ENCODE measurements at places on chromosomes 2 and 18. TPM values are rescaled to one million over a fixed set of nuclear protein-coding genes. Genes with fewer than 3 reads are reported as not detected.

DNA sequence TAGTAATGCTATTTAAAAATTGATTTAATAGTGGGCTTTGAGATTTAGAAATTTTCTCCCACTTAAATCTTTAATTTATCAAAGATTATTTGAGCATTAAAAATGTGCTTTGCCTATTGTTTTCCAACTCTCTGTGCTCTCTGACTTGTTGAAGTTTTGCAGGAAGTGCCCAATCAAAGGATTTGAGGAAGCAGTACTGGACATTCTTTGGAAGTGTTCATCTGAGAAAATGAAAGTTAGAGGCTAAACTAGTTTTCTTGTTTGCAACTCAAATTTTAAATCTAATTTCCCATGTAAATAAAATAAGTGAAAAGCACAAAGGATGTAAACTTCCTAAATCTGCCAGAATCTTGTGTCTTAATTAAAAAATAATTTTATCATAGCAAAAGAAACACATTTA is 89.1 kb downstream of the CAMKMT start:
- peak; percentile 25 for DNase-seq

DNA sequence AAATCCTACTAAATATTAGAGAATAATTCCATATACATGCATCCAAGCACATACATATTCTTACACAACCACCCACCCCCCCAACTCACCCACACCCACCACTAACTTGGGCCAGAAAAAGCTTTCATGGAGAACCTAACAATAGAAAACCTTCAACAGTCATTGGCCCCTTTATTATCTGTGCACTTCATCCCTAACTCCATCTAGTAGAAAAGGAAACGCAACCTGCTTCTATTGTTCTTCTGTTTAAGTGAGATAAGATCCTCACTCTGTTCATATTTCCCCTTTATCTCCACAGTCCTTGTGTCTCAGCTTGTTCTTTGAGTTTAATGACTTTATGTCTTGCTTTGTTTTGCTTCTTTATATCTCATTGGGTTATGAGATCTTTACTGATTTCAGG is 1740.2 kb upstream of the CELF4 start:
- DNase-seq = no peak

DNA sequence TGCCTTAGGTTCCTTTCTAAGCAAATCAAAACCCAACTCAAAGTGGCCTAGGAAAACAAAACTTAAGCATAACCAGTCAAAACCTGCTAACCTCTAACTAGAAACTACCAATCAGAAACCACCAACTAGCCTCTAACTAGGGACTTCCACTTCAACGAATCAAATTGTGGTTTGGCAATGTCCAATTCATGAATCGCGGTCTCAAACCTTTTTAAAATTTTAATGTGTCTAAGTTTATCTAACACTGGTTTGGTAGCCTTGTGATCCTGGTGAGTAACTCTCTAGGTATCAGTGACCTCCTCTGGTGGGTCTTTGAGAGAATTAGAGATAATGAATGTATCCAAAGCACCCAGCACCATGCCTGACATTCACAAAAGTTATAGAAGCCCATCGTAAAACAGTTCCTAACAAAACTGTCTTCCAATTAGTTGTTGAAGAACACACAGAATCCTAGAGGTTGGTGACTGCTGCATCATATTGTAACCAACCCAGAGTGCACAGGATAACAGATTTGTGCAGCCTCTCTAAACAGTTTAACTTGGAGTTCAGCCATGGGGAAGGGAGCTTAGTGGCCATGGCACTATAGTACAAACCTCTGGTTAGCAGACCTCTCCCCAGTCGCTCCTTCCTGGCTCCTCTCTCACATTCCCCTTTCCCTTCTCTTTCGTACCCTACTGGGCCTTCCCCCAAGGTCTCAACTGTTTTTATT is 45.2 kb upstream of the B3GNT2 start:
- peak; percentile 25 for DNase-seq

DNA sequence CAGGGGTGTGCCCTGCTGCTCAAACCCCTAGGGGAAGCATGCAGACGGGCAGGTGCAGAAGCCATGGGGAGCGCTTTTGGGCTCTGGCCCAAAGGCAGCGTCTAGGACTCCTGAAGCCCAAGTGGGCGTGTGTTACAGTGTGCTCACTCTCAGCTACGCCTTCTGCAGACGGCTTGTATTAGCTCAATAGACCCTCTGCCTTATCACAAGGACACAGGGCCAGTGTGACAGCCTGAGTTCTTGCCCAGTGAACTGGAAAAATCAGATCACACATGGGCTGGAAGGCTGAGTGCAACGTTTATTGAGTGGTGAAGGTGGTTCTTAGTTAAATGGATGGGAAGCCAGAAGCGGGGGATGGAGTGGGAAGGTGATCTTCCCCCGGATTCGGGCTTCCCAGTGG is 210.9 kb downstream of the CDH20 start:
- no peak for DNase-seq

DNA sequence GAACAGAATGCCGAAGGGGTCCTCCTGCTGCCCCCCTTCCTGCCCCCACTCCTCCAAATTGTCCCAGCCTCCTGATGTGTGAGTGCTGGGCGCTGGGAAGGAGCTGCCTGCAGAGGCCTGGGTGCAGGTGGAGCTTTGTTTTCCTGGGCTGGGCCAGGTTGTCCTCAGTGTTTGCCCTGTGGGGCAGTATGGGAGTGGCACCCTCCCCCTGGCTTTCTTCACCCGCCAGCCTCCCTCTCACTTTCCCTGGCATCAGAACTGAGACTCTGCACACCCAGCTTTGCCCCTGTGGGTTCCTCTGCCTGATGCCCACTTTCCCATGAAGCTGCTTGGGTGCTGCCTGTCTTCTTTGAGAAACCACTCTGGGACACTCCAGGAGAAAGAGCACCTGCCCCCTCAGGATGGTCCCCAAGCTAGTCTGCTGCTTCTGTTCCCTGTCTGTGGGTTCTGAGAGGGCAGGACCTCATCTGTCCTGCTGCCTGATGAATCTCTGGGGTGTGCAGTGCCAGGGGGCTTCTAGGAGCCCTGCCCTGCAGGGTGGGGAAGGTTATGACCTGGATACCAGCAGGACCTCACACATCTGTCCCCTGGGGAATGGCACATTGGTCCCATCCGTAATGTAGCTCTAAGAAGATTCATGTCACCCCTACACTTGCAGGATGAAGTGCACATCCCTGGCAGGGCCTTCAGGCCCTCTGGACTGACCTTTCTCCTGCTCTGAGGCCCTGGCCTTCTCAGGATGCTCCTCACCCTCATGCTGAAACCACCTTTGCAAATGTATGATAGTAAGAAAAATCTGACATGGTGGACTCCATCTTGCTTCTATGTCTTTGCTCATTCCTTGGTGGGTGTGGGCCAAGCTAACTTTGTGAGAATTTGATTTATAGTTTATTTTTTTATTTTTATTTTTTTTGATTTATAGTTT is 146.8 kb upstream of the HS6ST1 start:
- DNase-seq = no peak

DNA sequence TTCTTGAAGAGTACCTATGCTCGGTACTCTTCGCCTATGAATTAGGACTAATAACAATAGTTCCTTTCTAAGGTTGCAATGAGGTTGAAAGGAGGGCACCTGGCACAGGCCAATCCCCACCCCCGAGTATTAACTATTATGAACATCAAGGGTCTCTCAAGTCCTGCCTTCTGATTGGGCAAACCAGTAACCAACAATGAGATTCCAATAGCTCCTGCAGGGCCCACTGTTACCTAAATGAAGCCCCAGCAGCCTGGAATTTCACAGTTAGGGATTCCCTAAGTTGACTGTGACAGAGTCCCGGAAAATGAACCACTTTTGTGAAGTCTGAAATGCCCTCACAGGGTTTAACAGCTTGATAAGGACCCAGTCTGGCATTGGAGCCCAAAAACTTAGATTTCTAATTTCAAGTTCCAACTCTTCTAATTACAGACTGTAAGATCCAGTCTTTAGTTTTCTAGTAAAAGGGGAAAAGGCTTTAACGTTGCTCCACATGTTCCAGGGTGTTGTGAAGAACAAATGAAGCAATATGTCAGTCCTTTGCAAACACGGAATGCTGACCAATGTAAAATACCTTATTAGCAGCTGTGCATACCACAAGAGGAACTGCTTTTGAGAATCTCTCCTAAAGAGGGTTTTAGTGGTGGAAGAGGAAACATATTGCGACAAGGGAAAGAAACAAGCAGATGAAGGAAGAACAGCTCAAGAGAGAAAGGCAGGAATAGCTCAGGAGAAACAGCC is 277.7 kb upstream of the MAP2 start:
- DNase-seq = no peak

DNA sequence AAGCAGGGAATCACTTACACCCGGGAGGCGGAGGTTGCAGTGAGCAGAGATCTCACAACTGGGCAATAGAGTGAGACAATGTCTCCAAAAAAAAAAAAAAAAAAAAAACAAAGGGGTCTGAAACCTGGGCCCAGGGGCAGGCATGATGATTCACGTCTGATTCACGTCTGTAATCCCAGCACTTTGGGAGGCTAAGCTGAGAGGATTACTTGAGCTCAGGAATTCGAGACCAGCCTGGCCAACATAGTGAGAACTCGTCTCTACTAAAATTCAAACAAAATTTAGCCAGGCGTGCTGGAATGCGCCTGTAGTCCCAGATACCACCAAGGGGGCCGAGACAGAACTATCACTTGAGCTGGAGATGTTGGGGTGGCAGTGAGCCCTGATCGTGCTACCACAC is 30.3 kb downstream of the TEX44 start:
- DNase-seq = no peak

- DNase-seq = no peak
Measured at GRCh38 chr2:23036629-23037028, 348.4 kb upstream of the KLHL29 start.

DNA sequence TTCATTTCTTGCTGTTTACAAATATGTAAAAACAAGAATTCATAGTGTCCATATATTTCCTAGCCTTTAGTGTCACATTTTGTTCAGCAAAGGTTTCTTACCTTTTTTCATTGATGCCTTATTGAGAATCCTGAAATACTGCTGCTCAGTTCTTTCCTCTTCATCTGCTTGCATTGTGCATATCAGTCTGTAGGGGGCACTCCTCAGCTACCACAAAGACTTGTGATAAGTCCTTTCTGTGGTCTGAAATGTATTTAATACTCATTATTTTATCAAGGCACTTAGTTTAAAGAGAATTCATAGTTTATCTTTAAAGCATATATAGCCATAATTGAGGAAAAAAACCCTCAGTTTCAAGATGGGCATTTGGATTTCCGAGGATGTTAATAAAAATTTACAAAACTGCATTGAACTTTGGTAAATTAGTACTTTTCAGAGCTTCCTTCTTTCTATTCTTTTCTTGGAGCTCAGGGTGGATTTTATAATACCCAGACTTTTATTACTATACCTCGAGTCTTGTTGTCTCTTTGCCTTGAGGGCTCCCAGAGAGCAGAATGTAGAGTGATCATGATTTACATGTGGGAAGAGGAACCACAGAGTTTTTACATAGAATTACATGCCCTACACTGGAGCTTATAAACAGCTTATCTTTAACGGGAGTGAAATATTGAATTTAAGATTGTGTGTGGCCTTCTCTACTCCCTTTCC is 570.1 kb downstream of the PLCL1 start:
- peak; percentile 70 for DNase-seq

- DNase-seq = no peak
Measured at GRCh38 chr18:49172246-49172645, 221.5 kb upstream of the SMAD7 start.

DNA sequence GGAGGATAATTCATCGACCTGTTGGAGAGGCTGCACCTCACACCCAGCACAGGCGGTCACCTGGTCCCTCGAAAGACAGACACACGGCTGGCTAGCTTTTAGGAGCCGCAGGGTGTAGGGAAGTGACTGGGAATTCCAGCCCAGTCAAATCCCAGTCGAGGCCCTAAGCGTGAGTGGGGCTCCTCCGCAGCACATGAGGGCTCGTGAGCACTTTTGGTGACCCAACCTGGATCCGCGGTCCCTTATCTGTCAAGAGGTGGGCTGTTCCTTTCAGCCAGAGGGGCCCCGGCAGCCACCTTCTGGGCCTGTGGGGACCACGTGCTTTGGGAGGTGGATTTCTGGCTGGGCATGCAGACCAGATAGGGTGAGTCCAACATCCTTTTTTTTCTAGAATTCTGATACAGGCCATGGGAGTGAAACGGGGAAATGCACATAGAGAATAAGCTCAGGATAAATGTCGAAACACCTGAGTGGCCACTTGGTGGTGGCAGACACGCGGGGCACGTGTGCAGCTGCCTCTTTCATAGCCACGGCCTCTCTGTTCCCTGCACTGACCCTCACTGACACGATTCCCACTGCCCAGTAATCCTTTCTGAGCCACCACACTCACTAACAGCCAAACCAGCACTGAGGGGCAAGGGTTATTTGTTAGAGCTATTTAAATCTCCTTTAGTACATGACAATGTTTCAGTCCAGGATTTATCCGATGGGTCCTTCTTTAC is 148.4 kb upstream of the PXDN start:
- DNase-seq = no peak

- DNase-seq = peak; percentile 70
Measured at GRCh38 chr2:119644186-119644585, 34.8 kb upstream of the TMEM177 start.

DNA sequence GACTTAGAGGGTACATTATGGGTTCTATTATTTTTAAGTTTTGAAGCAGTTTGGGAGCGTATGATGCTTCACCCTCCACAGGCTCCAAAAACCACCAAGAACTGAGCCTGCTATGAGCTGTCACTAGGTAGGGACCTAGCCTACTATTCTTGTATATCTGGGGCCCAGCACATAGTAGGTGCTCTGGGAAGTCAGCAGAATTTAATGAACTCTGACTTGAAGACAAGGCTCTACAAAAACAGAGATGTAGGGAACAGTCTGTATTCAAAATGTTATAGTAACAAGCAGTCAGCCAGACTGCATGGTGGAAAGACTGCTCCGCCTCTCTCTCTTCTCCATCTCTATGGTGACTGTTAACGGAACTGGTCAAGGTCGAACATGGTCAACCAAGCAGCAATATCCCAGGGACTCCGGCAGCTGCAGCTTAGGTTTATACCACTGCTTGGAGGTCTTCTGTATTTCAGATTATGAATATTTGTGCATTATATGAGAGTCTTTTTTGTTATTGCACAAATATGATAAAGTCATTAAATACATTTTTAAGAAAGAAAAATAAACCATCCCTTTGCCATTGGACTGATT is 22.2 kb upstream of the YWHAQ start:
- no peak for DNase-seq

DNA sequence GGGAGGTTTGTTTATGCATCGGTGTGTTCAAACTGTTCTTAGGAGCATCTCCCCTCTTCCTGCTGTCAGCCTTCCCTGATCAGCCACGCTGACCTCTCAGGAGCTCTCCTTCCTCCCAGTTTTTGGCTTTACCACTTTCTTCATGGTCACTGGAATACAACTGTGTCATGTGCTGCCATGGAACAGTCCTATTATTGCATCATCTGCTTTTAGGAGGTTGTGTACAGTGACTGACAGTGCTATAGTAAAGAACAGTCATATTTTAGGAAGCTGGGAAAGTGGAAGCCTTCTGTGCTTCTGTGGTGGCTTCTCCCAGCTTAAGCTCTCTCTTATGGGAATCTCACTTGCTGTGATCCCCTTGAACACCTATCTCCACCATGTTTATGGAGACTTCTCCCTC is 165.5 kb downstream of the TPGS2 start:
- DNase-seq = peak; percentile 9

GRCh38 chr2:10923008-10923375 is 11.3 kb downstream of the KCNF1 start:
- DNase-seq = no peak

- DNase-seq = no peak
Measured at GRCh38 chr2:42338567-42339190, 22.3 kb downstream of the COX7A2L start.

C2orf80 gene
- not detected for total RNA-seq

DYNAP gene
- total RNA-seq = not detected

BMP10 gene
- total RNA-seq = not detected

GALR1 gene
- not detected for total RNA-seq

TUBB8B gene
- total RNA-seq = not detected

MAPRE3 gene
- total RNA-seq = 5.3 TPM

LOXHD1 gene
- not detected for total RNA-seq

CDK15 gene
- 4.5 TPM for total RNA-seq

ZDBF2 gene
- 20.9 TPM for total RNA-seq

DDX1 gene
- total RNA-seq = 114 TPM

SKA1 gene
- total RNA-seq = 3.0 TPM

Measured in fibroblast of the aortic adventitia (primary cell).